ENCODE measurements at places on chromosomes 5 and 9. TPM values are rescaled to one million over a fixed set of nuclear protein-coding genes. Genes with fewer than 3 reads are reported as not detected.

- H3K36me3 ChIP-seq: no peaks in the 10 kb centered on the region
- no peaks in the 10 kb centered on the region for H3K4me1 ChIP-seq
- H3K4me3 ChIP-seq: peak overlapping the region; percentile 17
- no peak overlapping the region for H3K27ac ChIP-seq
- DNase-seq: peak; percentile 28
These were observed 36.2 kb upstream of the PTCH1 start for GRCh38 chr9:95552814-95553546.

DNA sequence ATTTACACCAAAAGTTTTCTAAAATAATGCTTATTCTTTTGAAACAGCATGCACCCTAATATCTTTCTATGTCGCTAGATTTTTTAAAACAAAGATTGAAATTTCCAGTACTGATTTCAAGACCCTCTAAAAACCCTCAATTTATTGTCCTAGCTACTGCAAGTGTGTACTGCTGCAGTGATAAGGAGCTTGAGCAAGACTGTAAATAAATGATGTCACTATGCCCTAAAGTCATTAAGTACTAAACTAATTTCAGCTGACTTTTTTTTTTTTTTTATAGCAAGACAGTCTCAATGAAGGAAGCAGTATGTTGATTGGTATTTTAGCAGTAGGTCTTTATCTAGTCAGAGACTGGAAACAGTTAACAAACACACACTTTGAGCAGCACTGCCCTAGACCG is 12.2 kb upstream of the MIER3 start:
- DNase-seq: no peak
- no peak overlapping the region for H3K4me3 ChIP-seq
- H3K27me3 ChIP-seq: peaks cover 4% of the 10 kb centered on the region
- no peak overlapping the region for H3K27ac ChIP-seq
- H3K36me3 ChIP-seq: no peaks in the 10 kb centered on the region

DNA sequence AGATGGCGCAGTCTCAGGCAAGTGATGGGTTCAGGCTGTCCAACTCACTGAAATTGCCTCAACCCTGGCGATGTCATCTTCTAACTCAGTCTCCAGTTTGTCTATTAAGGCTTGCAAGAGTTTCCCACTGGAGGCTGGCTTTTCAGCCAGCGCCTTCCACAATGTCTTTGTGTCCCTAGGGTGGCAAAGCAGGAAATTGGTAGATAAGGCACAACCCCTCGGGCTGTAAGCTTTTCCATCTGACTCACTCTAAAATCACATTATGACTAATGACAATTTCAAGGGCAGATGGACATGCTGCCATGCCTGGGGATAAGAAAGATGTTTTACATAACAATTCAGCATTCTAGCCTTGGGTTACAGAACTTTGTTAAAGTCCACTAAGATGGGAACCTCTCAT is 61.9 kb downstream of the MROH2B start:
- peak; percentile 82 for DNase-seq
- no peaks in the 10 kb centered on the region for H3K36me3 ChIP-seq
- no peak overlapping the region for H3K27ac ChIP-seq
- H3K27me3 ChIP-seq: no peaks in the 10 kb centered on the region

- H3K4me1 ChIP-seq: no peaks in the 10 kb centered on the region
- H3K27me3 ChIP-seq: no peaks in the 10 kb centered on the region
- H3K27ac ChIP-seq: no peak overlapping the region
- H3K36me3 ChIP-seq: no peaks in the 10 kb centered on the region
These were observed 120.5 kb downstream of the PRDM6 start for GRCh38 chr5:123209502-123210027.

The NMUR2 gene
- not detected for total RNA-seq

All from adrenal gland (tissue), 19 donors.